ENCODE measurements at places on chromosomes 16 and 17.

DNA sequence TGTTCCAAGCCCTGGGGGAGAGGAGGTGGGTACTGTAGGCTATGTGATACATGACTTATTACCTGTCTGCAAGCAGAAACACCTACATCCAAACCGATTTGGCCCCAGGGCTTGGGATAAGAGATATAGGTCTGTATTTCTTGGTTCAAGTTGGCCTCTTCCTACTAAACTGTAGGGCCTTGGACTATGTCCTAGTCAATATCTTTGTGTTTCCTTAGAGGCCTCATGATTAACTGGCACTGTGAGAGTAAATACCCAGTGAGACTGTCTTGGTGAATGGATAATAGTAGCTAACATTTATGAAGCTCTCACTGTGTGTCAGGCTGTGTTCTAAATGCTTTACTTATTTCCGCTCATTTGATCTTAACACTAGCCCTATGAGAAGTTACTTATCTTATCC lies 70.0 kb downstream of the MSI2 start:
- no peak for DNase-seq

DNA sequence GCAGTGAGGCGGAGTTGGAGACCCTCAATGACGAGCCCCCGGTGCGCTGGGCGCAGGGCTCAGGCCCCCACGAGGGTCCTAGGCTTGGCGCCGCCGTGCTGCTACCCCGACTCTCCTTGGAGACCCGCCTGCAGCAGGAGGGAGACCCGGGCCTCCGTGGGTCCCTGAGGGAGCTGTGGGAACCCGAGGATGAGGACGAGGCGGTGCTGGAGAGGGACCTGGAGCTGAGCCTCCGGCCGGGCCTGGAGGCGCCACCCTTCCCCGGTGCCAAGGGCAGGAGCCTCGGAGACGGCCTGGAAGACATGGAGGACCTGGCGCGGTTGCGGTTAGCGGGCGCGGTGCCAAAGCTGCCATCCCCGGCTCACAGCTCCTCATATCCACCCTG lies 2.3 kb downstream of the MYO15B start:
- no peak for DNase-seq

GRCh38 chr16:10383626-10384025 lies 2.2 kb upstream of the ATF7IP2 start:
- no peak for DNase-seq

DNA sequence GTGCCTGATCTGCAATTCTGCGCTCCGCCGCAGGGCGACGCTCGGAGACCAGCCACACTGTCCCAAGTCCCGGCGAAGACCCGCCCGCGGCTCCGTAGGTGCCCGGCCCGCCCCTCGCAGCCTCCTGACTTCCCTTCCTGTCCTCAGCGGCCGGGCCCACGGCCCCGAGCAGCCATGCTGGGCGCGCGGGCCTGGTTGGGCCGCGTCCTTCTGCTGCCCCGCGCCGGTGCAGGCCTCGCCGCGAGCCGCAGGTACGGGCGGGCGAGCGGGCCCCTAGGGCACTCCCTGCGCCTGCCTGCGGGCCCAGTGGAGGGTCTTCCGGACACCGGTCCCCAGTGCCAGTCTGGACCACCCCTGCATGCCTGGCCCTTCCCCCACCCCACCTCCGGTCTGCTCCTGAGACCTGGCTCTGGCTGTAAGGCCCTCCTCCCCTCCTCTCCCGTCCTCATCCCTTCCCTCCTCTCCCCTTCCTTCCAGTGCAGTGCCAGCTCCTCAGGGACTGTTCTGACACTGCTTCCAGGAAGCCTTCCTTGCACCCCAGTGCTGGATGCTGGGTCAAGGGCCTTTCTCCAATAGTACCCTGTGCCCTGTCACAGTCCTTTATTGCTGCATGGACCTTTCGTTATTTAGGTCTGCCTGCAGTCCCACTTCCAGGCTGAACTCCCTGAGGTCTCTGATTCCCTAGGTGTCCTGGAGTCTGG lies at the start of gene SPATA20:
TSS of gene SPATA20 (plus strand) at position 140 of the 701 bp plus-strand sequence. CDS start at position 175, 35 bp downstream.
- peak; percentile 75 for DNase-seq

GRCh38 chr17:47199627-47200324 lies 9.4 kb upstream of the MYL4 start:
- DNase-seq = no peak

All from stimulated activated CD8-positive, alpha-beta memory T cell treated with anti-CD3 and anti-CD28 coated beads, Interleukin-4, amount 100 ng/mL, for 24 hours (primary cell).